ENCODE measurements at places on chromosomes 12 and 14.
A peak's percentile ranks its signal among the peaks of the same experiment; 100 is the strongest.

DNA sequence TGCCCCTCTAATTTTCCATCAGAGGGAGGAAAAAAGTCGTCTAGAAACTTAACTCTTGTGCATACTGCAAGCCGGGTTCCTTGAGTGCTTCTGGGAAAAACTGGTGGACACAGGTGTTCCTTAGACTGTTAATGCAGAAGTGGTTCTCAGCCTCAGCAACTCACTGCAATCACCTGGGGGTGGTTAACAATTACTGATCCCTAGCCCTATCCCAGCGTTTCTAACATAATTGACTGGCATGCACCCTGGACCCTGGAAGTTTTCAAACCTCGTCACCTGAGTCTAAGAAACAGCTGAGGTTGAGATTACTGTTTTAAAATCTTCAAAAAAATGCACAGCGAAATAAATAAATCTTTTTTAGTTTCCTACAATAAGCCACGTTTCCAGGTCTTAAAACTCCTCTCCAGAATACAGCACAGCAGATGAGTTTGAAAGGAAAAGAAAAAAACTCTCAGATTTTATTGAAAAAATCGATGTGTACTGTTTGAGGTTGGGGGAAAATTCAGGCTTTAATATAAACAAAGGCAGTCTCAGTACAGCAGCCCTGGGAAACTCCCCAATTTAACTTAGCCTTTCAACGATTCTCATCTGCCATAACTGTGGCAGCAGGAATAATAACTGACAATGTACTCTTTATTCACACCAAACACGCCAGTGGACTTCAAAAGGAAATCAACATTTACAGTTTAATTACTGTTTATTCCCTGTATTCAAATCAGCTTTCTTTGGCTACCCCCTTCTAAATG lies 45.4 kb downstream of the PHLDA1 start:
- DNase-seq: no peak

DNA sequence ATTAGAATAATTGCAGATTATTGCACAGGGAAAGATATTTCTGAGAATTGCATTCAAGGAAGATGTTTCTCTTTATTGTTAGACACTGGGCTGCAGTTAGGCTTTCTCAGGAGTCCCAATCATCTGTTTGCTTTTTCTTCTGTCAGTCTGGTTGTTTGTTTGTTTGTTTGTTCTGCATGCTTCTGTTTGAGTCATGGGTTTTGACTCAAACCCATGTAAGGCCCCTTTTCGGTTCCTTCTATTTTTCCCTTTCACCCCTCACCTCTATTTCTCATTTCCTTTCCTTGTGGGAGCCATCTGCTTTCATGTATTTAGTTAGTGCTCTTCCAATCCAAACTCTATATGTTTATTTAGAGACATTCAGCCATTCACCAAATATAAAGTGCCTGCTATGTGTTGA lies 25.1 kb upstream of the CISTR start:
- DNase-seq: no peak

DNA sequence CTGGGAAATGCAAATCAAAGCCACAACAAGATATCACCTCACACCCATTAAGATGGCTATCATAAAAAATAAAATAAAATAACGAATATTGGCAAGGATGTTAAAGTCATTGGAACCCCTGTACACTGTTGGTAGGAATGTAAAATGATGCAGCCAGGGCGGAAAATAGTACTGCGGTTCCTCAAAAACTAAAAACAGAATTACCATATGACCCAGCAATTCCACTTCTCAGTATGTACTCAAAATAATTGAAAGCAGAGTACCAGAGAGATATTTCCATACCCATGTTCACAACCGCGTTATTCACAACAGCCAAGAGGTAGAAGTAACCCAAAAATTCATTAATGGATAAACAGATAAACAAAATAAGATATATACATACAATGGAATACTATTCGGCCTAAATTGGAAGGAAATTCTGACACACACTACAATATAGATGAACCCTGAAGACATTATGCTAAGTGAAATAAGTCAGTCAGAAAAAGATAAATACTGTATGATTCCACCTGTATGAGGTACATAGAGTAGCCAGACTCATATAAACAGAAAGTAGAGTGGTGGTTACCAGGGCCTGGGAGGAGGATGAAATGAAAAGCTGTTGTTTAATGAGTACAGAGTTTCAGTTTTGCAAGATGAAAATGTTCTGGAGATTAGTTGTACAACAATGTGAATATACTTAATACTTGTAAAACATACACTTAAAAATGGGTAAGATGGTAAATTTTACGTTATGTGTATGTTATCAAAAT lies 84.6 kb downstream of the TXNDC16 start:
- DNase-seq: no peak

DNA sequence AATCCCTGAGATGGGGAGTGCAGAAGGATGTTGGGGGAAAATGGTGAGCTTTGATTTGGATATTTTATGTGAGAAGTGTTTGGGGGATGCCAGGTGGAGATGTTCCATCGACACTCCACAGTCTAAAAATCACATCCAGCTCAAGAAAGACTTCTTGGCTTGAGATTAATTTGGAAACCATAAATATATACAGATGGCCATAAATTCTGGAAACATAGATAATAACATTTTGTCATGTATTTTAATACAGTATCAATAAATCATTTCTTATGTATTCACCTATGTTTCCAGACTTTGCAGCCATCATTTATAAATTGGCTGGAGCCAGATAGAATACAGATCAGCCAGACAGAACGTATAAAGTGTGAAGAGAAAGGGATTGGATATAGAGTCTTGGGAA lies 245.5 kb upstream of the DDHD1 start:
- DNase-seq: no peak

GRCh38 chr12:51520576-51521325 lies 70.3 kb upstream of the SCN8A start:
- no peak for DNase-seq

- no peak for DNase-seq
These were observed 66.9 kb downstream of the METTL25 start for GRCh38 chr12:82425241-82425640.

DNA sequence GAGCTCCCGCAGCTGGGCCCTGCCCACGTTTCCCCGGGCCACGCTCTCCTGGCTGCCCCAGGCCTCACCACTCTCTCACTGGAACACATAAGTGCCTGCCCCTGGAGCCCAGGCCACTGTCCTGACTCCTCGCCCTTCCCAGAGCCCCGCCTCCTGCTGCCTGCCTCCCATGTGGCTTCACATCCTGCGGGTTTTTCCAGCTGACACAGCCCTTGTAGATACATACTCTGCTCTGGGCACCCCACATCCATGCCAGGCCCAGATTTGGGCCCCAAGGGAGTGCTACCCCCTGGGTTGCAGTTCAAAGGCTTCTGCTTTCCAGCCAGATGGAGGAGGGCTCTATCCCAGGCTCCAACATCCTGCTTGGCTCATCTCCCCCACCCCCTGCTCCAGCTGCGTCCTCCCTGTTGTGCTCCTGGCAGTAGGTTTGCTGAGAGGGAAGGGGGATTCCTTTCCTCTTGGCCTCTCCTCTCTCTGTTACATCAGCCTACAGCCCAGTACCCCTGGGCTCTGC lies 60.1 kb downstream of the TSPAN9 start:
- DNase-seq: no peak

DNA sequence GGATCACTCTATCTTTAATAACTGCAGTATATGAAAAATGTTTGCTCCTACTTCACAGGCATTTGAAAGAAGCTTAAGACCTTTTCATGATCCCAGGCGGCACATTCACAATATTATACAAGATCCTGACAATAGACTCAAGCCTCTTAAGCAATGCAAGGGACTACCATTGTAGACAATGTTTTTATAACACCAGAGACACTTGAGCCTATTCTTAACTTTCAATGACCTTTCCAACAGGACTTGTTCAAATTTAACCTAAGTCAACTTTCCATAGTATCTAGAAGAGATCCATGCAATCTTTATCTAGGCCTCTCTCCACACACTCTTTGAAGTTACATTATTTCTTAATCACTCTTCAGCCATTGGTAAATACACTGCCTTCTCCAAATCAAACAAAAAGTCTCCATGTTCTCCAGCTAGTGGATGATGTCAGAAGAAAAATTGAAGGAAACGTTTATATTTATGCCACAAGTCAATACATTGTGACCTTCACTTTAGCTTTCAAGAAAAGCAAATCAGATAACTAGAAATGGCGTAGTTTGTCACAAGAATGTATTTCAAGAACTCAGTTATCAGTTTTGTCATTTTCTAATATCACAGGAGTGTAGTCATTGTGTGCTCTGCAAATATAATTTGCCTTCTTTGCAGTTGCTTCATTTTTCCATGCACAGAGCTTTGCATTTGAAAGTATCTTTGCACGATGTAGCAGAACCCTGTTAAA lies 41.2 kb downstream of the PHLDA1 start:
- DNase-seq: no peak

- DNase-seq: no peak
These were observed 26.4 kb downstream of the GXYLT1 start for GRCh38 chr12:42118136-42118879.

GRCh38 chr14:38078393-38078792 lies 129.3 kb upstream of the SSTR1 start:
- peak; percentile 25 for DNase-seq

DNA sequence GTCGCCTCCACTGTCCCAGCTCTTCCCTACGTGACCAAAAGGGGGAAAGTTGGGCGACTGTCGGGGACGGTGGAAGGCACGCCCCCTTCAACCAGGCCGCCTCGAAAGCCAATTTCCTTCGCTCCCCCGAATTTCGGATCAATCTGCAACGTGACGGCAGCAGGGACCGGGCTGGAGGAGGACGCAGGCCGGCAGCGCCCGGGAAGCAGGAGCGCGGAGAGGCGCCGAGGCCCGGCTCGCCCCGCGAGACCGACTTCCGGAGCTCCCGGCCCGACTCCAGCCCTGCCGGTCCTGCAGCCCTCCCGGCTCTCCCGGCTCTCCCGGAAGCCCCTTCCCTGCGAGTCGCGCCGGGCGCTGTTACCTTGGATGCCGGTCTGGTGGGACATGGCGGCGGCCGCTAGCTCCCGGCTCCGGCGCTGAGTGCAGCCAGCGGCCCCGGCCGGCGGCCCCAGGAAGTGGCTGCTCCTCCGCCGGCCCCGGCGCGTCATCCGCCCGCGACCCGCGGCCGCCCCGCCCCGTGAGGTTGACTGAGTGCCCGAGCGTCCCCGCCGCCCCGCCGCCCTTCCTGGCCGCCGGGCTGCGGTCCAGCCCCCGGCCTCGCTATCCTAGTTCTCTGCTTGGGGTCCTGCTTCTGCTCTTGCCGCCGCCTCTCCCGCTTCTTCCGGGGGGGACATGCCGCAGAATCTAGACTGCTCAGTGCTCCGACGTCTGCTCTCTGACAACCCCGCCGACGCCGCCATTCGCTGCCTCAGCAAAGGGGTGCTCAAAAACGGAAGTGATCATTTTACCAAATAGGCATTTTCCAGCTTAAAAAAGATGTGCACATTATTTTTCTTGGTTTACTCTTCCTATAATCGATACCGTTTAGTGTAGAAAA lies at the start of gene TWF1:
TSS of gene TWF1 (minus strand) at position 458 of the 877 bp plus-strand sequence. CDS start at position 386, 72 bp downstream.
- DNase-seq: peak; percentile 72

GRCh38 chr12:69897744-69898143 lies 72.7 kb downstream of the MYRFL start:
- no peak for DNase-seq

DNA sequence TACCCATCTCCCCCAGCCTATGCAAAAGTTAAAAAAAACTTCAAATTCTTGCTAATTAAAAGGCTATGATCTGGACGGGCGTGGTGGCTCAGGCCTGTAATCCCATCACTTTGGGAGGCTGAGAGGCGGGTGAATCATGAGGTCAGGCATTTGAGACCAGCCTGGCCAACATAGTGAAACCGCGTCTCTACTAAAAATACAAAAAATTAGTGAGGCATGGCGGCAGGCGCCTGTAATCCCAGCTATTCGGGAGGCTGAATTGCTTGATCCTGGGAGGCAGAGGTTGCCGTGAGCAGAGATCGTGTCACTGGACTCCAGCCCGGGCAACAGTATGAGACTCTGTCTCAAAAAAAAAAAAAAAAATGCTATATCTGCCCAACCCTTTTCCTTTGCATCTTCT lies 925.4 kb downstream of the GALC start:
- no peak for DNase-seq

- no peak for DNase-seq
These were observed 44.3 kb downstream of the ATP23 start for GRCh38 chr12:57985685-57986084.

DNA sequence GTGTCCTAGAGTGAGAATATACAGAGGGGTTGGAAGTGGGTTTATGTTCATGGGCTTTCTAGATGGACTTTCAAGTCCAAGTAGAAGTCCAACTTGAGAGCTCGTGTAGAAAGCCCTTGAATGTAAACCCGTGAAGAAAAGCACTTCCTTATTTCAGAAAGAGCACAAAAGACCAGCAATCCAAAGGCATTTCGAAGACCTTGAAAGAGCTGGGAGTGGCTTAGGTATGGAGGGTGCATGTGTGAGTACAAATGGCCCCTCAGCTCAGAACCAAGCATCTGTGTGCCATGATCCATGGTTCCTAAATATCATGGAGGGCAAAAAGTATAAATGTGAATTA lies 160.7 kb downstream of the ETV6 start:
- DNase-seq: no peak

DNA sequence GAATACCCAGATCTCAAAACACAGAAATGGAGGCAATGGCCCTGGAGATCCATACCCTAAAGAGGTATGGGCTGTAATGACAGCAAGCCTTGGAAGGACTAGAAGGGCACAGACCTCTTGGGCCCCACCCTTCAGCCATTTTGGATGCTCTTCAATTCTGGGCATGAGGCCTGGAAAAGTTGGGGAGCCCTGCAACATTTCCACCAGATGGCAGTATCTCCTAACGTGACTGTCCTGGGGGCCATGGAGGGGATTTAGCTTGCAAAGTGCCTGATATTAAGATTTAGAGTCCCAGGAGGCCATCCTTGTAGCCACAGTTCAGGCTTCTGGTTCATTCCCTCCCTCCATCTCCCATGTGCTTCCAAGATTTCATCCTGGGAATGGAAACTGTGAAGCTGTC lies 30.2 kb downstream of the KCNA5 start:
- DNase-seq: no peak

- DNase-seq: no peak
These were observed at the start of gene RIN3 for GRCh38 chr14:92513204-92513965. Gene RIN3 (plus strand): TSS chr14:92513781. CDS start chr14:92513933, 152 bp downstream.

- DNase-seq: no peak
These were observed 212.8 kb upstream of the SSTR1 start for GRCh38 chr14:37994846-37995372.

DNA sequence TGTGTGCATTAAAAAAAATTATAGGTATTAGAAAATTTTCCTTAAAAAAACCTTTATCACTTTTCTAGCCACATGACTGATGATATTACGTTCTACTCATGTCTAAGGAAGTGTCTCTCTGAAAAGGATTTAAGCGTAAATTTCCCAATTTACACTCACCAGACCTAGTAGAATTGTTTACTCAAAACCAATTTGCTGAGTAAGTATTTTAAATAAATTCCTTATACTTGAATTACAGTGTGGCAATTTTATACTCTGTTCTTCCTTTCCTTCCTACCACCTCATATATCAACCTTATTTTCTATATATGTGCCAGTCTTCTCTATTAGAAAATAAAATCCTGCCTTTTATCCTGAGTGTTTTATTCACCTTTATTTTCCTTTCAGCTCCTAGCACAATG lies 1035.1 kb downstream of the TRHDE start:
- no peak for DNase-seq

DNA sequence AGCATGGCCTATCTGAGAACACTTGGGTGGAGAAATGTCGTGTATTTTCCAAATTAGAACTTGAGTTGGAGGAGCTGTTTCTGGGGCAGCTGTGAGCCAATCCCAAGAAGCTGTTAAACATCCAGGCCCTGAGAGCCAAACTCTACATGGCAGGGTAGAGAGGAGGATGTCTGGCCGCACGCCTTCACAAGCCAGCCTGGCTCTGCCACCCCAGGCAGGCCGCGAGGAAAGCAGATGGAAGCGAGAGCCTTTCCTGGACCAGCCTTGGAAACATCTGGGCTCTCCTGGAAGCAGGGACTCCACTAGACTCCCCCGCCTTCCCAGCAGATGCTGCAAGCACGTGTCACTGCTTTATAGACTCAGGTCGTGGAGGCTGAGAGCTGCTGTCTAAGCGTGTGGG lies 312.8 kb upstream of the FKBP4 start:
- DNase-seq: no peak
